Activated naive CD4-positive, alpha-beta T cell (primary cell): ENCODE measurements at places on chromosomes 3 and 15.

DNA sequence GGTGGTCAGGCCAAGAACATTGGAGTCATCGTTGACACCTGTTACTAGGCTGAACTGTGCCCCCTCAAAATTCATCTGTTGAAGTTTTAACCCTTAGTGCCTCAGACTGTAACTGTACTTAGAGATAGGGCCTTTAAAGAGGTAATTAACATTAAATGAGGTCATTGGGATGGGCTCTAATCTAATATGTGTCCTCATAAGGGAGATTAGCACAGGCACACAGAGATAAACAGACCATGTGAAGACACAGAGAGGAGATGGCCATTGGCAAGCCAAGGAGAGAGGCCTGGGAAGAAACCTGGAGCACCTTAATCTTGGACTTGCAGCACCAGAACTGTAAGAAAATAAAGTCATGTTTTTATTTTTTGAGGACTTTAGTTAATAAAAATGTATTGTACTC, 59.6 kb downstream of the PLCL2 start:
- no peak for DNase-seq

GRCh38 chr15:39161096-39161495, 419.8 kb upstream of the THBS1 start:
- DNase-seq, result no peak

GRCh38 chr3:181487236-181487978, 224.3 kb upstream of the SOX2 start:
- no peak for DNase-seq

DNA sequence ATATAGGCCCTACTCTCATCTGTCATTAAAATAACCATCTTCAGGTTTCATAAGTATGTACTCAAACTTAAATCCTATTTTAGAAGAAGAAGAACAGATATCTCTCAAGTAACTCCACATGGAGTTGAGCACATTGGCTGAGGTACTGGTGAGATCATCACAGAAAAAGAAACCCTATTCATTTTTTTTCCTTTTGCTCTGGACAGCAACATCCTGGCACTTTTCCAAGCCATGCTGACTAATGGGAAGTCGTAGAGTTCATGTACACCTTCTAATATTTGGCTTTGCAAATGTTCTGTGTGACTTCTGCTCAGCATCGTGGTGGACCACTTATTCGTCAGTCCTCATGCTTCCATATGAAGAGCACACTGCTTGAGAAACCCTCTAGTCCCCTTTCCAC, 336.0 kb upstream of the KCNH8 start:
- no peak for DNase-seq

- DNase-seq, result no peak
These were observed 32.2 kb upstream of the PLA2G4E start for GRCh38 chr15:42053010-42053409.

GRCh38 chr3:10284496-10284895, 8.3 kb downstream of the GHRL start:
- no peak for DNase-seq

DNA sequence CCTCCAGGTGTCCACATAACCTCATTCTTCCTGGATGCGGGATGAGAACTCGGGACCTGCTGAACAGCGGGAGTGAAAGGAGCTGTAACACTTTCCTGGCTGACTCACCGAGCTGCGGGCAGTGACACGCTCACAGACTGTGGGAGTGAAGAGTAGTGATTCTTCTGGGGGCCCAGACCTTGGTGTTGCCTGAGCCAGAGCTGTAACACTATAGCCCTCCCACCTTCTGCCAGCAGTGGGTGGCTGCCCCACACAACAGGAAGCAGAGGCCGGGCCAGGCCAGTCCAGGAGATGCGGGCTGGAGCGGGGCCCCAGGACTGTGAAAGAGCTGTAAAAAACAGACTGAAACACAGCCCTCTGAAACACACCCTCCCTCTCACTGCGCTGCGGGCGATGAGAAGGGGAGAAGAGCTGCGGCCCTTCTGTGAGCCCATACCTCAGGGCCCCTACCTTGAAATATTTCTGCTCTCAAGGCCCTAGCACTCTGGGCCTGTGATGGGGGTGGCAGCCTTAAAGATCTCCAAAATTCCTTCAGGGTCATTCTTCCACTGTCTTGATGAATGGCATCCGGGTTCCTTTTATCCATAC, 464.0 kb upstream of the CCDC54 start:
- no peak for DNase-seq

DNA sequence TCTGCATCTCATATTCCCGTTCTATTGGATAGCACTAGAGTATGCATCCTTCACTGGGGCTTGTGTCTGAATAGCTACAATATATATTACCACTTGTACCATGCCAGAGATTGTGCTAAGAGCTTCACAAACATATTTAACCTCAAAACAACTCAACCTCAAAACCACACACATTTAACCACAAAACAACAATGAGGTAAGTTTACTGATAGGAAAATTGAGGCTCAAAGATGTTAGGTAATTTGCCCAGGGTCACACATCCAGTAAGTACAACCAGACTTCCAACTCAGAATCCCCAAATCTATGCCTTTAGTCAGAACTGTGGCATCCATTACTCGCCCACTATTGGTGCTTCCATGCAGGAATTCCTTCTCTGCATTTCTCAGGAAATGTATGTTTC, 220.0 kb downstream of the FAM43A start:
- no peak for DNase-seq

GRCh38 chr3:175746308-175746707, 887.2 kb downstream of the NAALADL2 start:
- DNase-seq, result no peak

- no peak for DNase-seq
These were observed 688.7 kb downstream of the MECOM start for GRCh38 chr3:168974617-168975403.

DNA sequence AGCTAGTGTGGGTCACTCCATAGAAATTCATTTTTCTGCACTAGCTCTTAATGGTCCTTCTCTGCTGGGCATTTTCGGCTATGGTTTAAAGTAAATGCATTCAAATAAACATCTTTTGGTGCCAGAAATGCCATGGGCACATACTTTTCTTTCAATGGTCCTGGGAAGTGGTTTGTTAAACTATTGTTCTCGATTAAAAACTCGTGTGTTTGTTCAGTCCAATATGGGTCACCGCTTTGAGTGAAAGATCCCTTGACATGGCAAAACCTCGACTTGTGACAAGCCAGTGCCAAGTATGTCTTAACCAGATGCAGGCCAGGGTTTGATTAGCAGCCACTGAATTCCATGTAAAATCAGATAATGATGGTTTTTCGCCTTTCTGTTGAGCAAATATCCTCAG, 331.9 kb upstream of the WNT5A start:
- no peak for DNase-seq

DNA sequence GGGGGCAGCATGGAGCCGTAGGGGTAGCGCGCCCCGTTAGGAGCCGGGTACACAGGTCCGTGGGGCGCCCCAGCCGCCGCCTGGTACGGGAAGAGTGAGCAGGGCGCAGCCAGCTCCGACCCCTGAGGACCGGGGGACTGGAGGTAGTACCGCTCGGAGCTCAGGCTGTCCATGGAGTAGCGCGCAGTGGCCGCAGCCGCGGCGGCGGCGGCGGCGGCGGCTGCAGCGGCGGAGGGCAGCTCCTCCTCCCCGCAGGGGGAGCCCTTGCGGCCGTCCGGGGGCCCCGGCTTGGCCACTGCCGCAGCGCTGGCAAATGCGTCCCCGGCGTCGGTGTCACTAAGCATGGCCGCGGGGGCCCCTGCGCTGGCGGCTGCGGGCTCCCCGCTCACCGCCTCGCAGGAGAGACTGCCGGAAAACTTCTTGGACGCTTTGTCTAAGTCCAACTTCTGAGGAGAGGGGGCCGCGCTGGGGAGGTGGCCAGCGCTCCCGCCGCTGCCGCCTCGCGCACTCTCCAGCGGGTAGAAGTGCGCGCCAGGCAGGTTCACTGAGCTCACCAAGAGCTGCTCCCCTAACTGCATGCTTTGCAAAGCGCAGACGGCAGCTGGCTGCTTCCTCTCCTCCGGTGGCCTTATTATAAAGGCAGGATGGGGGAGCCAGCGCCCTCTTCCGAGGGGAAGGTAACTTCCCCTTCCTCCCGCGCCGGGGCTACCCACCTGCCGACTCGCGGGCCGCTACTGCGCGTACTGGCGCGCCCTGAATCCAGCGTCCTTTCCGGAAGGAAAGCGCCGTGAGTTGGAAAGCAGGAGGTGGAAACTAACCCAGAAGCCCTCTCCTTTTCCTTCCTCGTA, at the start of gene EOMES:
TSS of gene EOMES (minus strand) at position 607 of the 848 bp plus-strand sequence. CDS start at position 578, 29 bp downstream.
- DNase-seq, result peak; percentile 52

- no peak for DNase-seq
These were observed 6.0 kb upstream of the ACAD9 start for GRCh38 chr3:128873244-128874022.

DNA sequence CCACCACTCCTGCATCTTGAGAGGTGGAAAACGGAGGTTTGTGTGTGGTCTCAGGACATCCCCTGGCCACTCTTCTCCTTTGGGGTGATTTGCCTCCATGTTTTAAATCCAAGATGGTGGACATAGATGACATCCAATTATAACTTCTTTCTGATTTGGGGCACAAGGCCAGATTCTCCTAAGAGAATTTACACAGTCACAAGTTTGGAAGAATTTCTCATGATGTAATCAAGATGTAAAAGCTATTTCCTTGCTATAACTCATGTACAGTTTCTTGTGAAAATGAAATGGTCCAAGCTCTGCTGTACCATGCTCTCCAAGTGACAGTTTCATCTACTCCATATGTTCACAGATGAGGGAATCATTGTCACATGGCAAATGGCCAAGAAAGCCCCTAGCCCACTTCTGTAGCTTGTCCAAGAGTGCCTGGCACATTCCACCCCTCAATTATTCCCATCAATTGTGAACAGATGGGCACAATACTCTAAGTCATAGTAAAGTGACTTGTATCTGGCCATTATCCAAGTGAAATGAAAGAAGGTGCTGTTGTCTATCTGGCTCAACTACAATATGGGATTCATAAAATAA, 134.6 kb upstream of the ROPN1 start:
- no peak for DNase-seq

DNA sequence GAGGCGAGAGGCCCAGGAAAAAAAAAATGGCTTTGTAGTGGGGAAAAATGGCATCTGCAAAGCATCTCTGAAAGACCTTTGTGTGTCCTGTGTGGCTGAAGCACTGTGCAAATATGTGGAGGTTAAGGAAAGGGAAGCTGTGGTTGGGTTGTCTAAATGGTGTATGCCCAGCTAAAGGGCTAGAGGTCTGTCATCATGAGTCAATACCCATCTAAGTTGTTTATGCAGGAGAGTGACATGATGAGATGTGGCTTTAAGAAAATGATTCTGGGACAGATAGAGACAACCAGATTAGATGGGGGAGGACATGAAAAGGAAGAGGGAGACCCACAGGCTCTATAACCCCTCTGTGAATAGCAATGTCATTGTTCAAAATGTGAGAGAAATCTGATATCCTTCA, 280.7 kb downstream of the MFSD1 start:
- no peak for DNase-seq

DNA sequence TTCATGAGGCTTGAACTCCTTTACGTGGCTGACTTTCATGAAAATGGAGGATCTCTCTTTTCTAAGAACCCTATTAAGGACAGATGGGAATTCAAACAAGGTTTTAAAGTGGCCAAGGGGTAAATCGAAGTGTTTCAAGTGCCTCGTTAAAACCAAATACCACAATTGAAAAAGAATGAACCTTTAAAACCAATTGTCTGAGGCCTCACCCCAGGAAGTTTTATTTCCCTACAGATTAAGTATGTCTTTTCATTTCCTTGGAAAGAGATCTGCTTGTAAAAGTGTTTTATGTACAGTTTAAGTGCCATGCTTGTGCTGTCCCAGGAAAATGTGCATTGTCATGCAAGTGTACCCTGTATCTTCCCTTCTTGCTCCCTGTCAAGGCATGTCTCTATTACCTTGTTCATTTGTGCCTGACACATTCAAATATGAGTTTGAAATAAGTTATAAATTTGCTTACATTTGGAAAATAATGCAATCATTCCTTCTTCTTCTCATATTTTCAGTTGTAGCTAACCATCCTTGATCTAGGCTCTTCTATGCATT, 138.7 kb downstream of the ZPLD1 start:
- DNase-seq, result no peak

- no peak for DNase-seq
These were observed 12.7 kb upstream of the CCR9 start for GRCh38 chr3:45873638-45874037.

- DNase-seq, result no peak
These were observed 9.8 kb upstream of the TNK2 start for GRCh38 chr3:195918176-195918575.

DNA sequence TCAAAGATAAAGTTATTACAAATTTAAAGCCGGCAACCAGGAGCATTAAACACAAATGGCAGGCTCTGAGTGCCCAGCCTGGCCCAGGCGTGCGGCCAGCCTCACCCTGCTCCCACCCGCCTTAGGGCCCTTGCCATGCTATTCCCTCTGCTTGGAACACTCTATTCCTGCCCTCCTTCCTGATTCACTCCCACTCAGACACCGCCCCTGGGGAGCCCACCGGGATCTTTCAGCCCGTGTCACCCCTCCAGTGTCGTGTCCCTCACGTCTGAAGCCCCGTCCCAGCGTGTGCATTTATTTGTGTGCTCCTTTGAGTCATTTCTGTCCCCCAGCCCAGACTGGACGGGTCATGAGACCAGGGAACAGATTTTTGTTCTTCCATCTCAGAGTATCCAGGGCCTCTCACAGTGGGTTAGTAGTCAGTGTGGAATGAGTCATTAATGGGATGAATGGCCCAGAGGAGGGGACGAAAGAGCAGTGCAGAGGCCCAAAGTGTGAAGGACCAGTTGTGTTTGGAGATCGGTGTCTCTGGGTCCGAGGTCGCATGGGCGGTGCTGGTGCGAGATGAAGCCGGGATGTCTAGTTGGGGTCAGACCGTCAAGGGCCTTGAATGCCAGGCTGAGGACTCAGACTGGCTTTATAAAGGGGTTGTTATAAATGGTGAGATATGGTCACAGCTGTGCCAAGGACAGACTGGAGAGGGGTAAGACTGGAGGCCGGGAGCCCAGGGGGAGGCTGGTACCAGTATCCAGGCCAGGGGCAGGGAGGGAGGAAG, 58.9 kb upstream of the SLC6A6 start:
- no peak for DNase-seq

DNA sequence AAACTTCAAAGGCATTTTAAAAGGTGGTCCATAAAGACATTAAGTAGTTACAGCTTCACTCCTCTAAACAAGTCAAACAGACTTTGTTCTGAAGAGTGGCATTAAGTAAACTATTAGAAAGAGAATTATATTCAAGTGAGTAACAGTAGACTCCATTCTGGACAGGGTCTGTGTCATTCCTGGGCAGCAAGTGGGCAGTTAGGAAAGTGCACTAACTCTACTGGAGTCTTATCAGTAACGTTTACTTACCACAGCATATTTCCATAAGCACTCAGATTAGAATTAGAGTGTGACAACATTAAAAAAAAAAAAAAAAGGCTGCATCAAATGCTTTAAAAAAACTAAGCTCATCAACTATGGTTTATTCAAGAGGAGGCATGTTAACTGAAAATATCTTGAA, 10.6 kb downstream of the UBR1 start:
- DNase-seq, result no peak

GRCh38 chr15:73225358-73226015, 143.3 kb downstream of the HCN4 start:
- DNase-seq, result no peak
